ENCODE measurements at places on chromosomes 4 and X. TPM values are rescaled to one million over a fixed set of nuclear protein-coding genes. Genes with fewer than 3 reads are reported as not detected.

The MAP3K15 gene
- total RNA-seq, result 0.49 TPM

The LNX1 gene
- total RNA-seq, result 12.3 TPM

The KLHL4 gene
- 9.2 TPM for total RNA-seq

The PDGFC gene
- total RNA-seq, result 29.5 TPM

The TMPRSS11E gene
- total RNA-seq, result not detected

The MAGEA11 gene
- 0.77 TPM for total RNA-seq

The C4orf17 gene
- not detected for total RNA-seq

Data from camera-type eye (tissue), 1 donor.